ENCODE measurements at places on chromosomes 12 and 14.

GRCh38 chr12:66863276-66863675 is 184.4 kb upstream of the GRIP1 start:
- no peak for DNase-seq

GRCh38 chr14:31070431-31070830 is 44.3 kb upstream of the STRN3 start:
- no peak for DNase-seq

DNA sequence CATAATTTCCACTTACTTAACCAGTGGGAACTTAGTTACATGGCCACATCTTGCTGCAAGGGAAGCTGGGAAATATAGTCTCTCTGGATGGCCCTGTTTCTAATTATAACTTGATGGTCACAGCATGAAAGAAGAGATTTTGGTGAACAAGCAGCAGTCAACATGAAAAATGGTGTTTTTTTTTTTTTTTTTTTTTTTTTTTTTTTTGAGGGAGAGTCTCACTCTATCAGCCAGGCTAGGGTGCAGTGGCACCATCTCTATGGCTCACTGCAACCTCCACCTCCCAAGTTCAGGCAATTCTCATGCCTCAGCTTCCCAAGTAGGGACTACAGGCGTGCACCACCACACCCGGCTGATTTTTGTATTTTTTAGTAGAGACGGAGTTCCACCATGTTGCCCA is 10.8 kb downstream of the SRGAP1 start:
- no peak for DNase-seq

DNA sequence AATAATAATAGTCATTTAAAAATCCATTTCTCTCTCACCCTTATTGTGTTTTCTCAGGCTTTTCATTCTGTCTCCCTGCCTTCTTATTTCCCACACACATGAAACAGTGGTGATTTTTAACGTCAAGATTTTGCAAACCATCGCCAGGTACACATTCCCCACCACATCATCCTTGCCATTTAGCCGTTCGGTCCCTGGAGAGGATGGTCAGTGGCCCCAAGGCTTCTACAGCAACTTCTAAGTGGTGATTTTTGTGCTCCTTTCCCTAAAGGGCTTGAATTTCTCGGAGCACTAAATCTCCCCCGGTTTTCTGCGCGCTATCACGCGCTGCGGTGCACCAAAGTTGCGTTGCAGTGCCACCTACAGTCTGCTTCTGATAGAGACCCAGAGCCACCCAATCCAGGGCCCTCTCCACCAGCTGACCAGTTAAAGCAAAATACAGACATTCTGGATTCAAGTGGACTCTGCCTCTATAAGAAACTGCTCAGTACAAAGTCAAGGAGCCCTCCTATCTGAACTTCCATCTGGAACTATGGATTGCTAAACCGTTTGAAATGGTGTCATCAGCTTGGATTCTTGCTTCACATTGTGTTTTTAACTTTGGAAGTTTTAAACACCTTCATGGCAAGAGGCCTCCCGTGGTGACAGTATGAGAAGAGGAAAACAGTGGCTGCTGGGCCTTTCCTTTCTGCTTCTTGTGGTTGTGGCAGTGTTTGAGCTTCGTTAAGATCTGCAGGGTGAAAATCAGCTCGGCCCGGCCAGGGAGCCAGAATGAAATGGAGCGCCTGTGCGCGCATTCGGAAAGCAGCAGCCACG is 234.0 kb downstream of the SPTSSA start:
- DNase-seq: peak; percentile 75

DNA sequence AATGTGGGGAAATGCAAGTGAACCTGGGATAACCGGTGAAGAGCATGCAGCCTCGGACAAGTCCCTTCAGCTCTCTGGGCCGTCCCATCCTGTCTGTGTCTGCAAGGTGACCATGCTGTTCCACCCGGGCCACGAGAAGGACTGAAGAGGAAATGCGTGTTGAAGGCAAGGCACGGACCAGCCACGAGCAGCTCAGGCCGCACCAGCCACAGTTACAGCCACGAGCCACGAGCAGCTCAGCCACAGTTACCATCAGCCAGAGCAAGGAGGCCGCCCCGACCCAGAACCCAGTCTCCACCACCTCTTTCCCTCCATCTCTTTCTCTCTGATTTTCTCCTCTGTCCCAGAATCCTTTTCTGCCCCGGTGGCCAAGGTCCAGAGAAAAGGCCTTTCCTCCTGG is 18.8 kb upstream of the GALNT9 start:
- DNase-seq: no peak

- DNase-seq: no peak
Measured at GRCh38 chr12:40016980-40017379, 88.9 kb downstream of the SLC2A13 start.

DNA sequence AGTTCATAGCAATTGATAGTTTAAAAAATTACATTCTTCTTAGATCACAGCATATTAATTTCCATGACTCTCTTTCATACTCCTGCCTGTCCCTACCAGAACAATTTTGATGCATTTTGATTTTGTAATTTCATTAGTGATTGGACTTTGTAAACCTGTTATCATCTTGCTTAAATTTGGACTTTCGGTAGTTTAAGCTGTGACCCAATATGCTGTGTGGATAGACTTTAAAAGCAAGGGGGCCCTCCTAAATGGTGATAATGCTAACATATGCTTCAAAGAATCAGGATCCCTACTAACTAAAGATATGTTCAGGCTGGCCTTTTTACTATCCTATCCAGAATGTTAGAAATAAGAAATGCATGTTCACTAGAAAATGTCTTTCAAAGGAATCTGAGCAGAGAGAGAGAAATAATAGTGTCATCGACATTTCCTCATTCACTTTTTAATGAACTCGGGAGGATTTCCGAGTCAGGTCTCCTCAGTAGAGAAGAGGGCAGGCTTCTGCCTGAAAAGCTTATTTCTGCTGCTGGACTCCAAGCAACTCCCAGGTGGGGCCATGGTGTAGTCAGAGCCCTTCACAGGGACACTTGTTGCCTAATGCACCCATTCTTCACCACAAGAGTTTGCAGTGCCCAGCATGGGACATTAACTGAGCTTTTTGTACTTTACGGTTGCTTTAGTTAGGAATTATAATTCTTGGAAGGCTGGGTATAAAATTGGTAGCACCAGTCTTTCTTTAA is 16.7 kb downstream of the SLC38A4 start:
- no peak for DNase-seq

- DNase-seq: no peak
Measured at GRCh38 chr14:50961605-50962221, 17.4 kb upstream of the PYGL start.

- no peak for DNase-seq
Measured at GRCh38 chr12:663293-663871, at the start of gene NINJ2. Gene NINJ2, minus strand, starts transcription at chr12:663445. Its CDS starts 85 bp downstream, at chr12:663360.

GRCh38 chr14:87830443-87831096 is 162.4 kb downstream of the GALC start:
- no peak for DNase-seq

GRCh38 chr12:3379079-3379478 is 111.9 kb upstream of the PRMT8 start:
- DNase-seq: peak; percentile 3

DNA sequence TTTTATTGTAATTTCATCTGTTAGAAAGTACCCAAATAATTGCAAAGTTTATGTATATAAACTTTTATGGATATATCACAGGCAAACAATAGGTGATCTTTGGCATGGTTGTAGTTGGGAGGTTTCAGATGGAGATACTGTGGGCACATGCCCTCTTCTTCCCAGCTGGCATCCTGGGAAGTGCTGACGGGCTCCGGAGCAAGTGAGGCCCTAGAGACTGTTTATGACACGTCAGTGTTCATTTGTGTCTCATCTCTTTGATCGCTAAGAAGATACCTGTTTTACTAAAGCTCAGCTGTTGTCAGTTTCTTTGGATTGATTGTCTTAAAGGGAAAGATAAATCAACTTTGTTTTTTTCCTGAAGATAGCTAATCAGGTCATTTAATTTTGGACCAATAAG is 287.6 kb downstream of the FBXL14 start:
- DNase-seq: no peak

DNA sequence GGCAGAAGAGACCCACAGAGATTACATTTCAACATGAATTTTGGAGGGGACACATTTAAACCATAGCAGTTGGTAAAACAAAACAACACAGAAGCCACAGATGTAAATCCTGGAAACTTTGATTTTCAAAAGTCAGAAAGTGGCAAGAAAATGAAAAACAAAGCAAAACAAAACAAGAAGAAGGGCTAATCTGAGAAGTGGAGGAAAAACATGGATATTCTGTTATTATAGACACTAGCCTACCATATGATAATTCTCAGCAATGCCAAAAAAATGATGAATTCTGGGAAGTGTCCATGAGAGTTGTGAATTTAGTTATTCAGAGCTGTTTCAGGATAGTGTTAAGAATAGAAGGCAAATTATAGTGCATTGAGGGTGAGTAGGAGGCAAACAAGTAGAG is 192.3 kb downstream of the TRHDE start:
- no peak for DNase-seq

- DNase-seq: no peak
Measured at GRCh38 chr12:124388679-124389137, 93.8 kb downstream of the RFLNA start.

- peak; percentile 50 for DNase-seq
Measured at GRCh38 chr12:402029-402389, 565 bp downstream of the CCDC77 start.

DNA sequence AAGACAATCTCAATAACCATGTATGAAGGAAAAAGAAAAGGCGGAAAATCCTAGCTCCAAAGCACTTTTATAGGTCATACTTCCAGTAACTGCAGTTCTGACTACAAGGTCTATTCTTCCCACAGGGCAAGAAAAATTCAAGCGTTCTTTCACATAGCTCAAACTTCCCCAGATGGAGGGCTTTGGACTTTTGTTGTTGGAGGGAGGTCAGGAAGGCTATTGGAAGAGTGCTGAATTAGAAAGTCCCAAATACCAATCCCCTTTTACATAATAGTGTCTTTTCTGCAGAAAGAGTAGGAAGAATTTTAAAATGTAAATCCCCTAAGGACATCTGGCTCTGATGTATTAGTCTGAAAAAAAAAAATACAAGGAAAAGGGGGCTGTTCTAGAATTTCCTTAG is 309.4 kb downstream of the MDGA2 start:
- DNase-seq: no peak
